Fibroblast of lung (primary cell): ENCODE measurements at places on chromosomes 2 and 18. TPM values are rescaled to one million over a fixed set of nuclear protein-coding genes. Genes with fewer than 3 reads are reported as not detected.

GRCh38 chr2:134466141-134466540, 212.3 kb downstream of the MGAT5 start:
- H3K27me3 ChIP-seq, result no peaks in the 10 kb centered on the region
- no peaks in the 10 kb centered on the region for H3K4me1 ChIP-seq
- H3K4me3 ChIP-seq, result no peak overlapping the region
- no peak overlapping the region for H3K27ac ChIP-seq
- DNase-seq, result no peak
- no peaks in the 10 kb centered on the region for H3K36me3 ChIP-seq

- no peak overlapping the region for H3K27ac ChIP-seq
- no peaks in the 10 kb centered on the region for H3K27me3 ChIP-seq
- no peaks in the 10 kb centered on the region for H3K36me3 ChIP-seq
- no peak overlapping the region for H3K4me3 ChIP-seq
- no peak for DNase-seq
Measured at GRCh38 chr2:20744366-20745335, 77.7 kb downstream of the GDF7 start.

DNA sequence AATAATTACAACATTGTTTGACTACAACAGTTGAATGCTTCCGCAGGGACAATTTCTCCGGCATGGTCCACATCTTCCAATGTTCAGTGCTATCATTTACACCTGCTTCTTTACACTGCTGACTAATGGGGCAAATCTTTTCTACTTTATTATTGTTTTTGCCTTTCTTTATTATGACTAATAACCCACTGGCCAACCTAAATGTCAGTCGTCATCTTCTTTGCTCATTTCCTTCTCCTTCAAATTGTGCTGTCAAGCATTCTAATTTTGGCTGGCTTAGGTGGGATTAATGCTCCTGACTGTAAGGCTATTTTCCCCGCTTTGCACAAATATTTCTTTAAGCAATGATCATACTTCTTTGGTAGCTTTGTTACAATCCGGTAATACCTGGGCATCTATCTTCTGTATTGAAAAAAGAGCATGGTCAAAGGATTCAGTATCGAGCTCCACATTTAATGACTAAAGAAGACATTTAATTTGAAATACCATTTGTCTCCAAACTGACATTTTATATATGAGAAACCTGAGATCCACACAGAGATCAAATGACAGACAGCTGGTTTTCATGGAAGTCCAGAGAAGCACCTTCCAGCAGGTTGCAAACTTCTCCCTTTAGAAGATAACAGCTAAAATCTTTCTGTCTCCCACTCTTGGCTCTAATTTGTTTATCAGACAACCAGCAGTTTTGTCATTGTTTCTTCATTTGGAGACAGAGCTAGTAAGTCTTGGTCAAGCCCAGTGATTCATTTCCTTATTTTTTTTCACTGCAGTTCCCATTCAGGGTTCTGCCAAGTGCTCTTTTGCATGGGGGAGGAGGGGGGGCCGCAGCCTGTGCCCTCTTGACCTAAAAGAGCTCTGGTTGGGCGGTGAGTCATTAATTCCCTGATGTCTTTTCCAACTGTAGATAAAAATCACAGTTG, 132.9 kb downstream of the SOCS6 start:
- peaks cover 26% of the 10 kb centered on the region for H3K4me1 ChIP-seq
- peak; percentile 95 for DNase-seq
- H3K27ac ChIP-seq, result peak overlapping the region; percentile 70
- H3K4me3 ChIP-seq, result no peak overlapping the region
- no peaks in the 10 kb centered on the region for H3K27me3 ChIP-seq

- H3K27ac ChIP-seq, result no peak overlapping the region
- no peak for DNase-seq
- peaks cover 3% of the 10 kb centered on the region for H3K36me3 ChIP-seq
- H3K4me3 ChIP-seq, result no peak overlapping the region
- H3K4me1 ChIP-seq, result no peaks in the 10 kb centered on the region
- no peaks in the 10 kb centered on the region for H3K27me3 ChIP-seq
Measured at GRCh38 chr2:113734185-113734584, 22.3 kb downstream of the SLC35F5 start.

DNA sequence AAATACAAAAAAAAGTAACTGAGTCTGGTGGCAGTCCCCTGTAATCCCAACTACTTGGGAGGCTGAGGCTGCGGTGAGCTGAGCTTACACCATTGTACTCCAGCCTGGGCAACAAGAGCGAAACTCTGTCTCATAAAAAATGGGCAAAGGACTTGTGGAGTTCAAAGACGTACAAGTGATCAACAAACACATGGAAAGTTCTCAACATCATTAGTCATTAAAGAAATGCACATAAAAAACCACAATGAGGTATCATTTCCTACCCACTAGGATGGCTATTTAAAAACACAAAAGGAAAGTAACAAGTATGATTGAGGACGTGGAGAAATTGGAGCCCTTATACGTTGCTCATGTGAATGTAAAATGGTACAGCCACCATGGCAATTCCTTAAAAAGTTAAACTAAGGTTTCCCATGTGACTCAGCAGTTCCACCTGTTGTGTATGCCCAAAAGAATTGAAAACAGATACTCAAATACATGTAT, 52.3 kb downstream of the RAB10 start:
- H3K27me3 ChIP-seq, result no peaks in the 10 kb centered on the region
- DNase-seq, result peak; percentile 68

GRCh38 chr2:195445639-195446038, 211.4 kb upstream of the SLC39A10 start:
- no peak overlapping the region for H3K27ac ChIP-seq
- H3K27me3 ChIP-seq, result no peaks in the 10 kb centered on the region
- no peak overlapping the region for H3K4me3 ChIP-seq
- peak; percentile 12 for DNase-seq
- no peaks in the 10 kb centered on the region for H3K36me3 ChIP-seq

DNA sequence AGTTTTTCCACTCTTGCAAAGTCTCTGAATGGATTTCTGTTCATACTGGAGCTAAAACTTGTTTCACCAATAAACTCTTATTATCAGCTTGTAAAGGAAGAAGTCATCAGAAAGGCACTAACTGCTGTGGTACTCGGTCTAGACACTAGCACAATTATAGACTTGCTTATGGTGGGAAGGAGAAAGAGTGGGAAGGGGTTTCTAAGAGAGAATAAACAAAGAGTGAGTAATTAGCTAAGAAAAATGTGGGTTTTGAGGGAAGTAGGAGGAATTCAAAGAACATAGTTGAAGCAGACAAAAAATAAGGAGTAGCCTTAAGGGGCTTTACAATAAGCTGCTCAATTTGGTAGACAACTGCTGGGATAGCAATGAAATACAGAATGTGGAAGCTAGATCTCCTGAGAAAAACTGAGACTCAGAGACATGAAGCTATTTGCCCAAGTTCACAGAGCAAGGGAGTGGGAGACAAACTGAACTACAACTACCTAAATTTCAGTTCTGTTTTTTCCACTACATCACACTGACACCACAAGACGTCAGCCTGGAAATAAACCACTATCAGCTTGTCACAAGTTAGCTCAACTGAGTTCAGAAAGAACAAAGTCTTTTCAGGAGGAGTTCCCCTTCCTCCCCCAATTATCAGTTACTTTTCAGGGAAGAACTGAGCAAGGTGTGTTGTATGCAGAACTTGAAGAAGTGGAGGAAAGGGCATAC, 59.7 kb downstream of the MAP4K3 start:
- H3K27me3 ChIP-seq, result no peaks in the 10 kb centered on the region
- no peak overlapping the region for H3K27ac ChIP-seq
- H3K4me3 ChIP-seq, result no peak overlapping the region
- peaks cover 11% of the 10 kb centered on the region for H3K4me1 ChIP-seq

- H3K4me3 ChIP-seq, result no peak overlapping the region
- H3K36me3 ChIP-seq, result no peaks in the 10 kb centered on the region
- no peaks in the 10 kb centered on the region for H3K4me1 ChIP-seq
- no peak overlapping the region for H3K27ac ChIP-seq
- no peaks in the 10 kb centered on the region for H3K27me3 ChIP-seq
Measured at GRCh38 chr18:5503740-5504139, 40.1 kb downstream of the EPB41L3 start.

DNA sequence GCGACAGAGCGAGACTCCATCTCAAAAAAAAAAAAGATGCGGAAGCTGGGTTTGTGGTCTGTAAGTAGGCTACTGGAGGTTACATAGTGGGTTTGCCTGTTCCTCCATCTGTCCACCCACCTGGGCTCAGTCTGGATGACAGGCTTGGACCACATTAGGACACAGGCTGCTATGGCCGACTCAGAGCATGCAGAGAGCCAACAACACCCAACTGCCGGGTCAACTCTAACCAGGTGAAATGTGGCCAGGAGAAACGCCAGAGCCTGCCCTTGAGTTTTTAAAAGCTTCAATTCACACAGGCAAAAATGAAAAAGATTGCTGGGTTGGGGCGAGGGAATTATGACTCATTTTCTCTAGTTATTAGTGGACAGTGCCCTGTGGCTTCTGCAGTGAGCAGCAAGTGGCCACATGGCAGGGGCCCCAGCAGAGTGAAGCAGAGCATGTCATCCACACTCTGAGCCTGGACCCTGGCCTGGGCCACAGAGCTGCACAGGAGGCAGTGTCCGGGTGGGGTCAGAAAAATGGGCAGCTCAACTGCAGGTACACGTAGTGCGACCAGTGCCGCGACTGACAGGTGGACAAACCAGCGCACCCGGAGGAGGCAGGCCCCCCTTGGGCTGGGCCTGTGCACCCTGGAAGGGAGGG, 67.4 kb downstream of the BIN1 start:
- no peak overlapping the region for H3K27ac ChIP-seq
- no peaks in the 10 kb centered on the region for H3K36me3 ChIP-seq
- no peaks in the 10 kb centered on the region for H3K4me1 ChIP-seq
- H3K27me3 ChIP-seq, result no peaks in the 10 kb centered on the region

- H3K27me3 ChIP-seq, result no peaks in the 10 kb centered on the region
- no peak overlapping the region for H3K4me3 ChIP-seq
- no peaks in the 10 kb centered on the region for H3K36me3 ChIP-seq
- no peak overlapping the region for H3K27ac ChIP-seq
- DNase-seq, result peak; percentile 4
Measured at GRCh38 chr2:134636714-134637113, 82.1 kb downstream of the TMEM163 start.

- H3K27me3 ChIP-seq, result peaks cover 4% of the 10 kb centered on the region
- H3K36me3 ChIP-seq, result no peaks in the 10 kb centered on the region
- H3K4me1 ChIP-seq, result no peaks in the 10 kb centered on the region
- H3K4me3 ChIP-seq, result no peak overlapping the region
Measured at GRCh38 chr2:200007306-200007705, 51.9 kb downstream of the MAIP1 start.

- no peak overlapping the region for H3K4me3 ChIP-seq
- no peaks in the 10 kb centered on the region for H3K4me1 ChIP-seq
- H3K36me3 ChIP-seq, result no peaks in the 10 kb centered on the region
- DNase-seq, result no peak
- H3K27me3 ChIP-seq, result no peaks in the 10 kb centered on the region
Measured at GRCh38 chr2:88061295-88061694, 5.7 kb upstream of the KRCC1 start.

DNA sequence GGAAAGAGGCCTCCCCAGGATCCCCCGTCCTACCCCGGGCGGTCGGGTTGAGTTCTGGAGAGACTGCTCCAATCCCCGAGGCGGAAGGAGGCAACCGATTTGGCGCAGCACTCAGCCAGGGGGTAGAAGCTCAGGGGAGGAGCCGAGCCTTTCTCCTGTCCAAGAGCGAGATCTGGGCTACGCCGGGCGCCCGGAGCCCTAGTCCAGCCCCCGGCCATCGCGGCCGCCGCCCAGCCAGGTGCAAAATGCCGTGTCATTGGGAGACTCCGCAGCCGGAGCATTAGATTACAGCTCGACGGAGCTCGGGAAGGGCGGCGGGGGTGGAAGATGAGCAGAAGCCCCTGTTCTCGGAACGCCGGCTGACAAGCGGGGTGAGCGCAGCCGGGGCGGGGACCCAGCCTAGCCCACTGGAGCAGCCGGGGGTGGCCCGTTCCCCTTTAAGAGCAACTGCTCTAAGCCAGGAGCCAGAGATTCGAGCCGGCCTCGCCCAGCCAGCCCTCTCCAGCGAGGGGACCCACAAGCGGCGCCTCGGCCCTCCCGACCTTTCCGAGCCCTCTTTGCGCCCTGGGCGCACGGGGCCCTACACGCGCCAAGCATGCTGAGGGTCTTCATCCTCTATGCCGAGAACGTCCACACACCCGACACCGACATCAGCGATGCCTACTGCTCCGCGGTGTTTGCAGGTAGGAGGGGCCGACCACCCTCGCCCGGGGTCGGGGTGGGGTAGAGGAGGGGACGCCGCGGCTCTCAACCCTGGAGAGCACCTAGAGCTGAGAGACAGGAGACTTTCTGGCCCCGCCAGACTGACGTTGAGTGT, at the start of gene DYSF:
Gene DYSF, plus strand, starts transcription at position 158 of the 817 bp plus-strand sequence.
- H3K27me3 ChIP-seq, result peaks cover 22% of the 10 kb centered on the region
- H3K27ac ChIP-seq, result no peak within 1 kb of the TSS
- H3K36me3 ChIP-seq, result no peaks in the 10 kb centered on the region
- H3K4me1 ChIP-seq, result no peaks in the 10 kb centered on the region
- H3K4me3 ChIP-seq, result peak within 1 kb of the TSS; percentile 49
- peak; percentile 48 for DNase-seq

GRCh38 chr18:11989174-11989573, 7.9 kb downstream of the IMPA2 start:
- no peaks in the 10 kb centered on the region for H3K36me3 ChIP-seq
- no peak overlapping the region for H3K4me3 ChIP-seq
- no peak for DNase-seq
- no peaks in the 10 kb centered on the region for H3K27me3 ChIP-seq

- DNase-seq, result no peak
- H3K27me3 ChIP-seq, result no peaks in the 10 kb centered on the region
- no peak overlapping the region for H3K4me3 ChIP-seq
- no peak overlapping the region for H3K27ac ChIP-seq
- H3K36me3 ChIP-seq, result no peaks in the 10 kb centered on the region
- no peaks in the 10 kb centered on the region for H3K4me1 ChIP-seq
Measured at GRCh38 chr18:65988386-65988785, 237.6 kb downstream of the CDH7 start.

GRCh38 chr2:24225499-24226242, 50.8 kb downstream of the FAM228A start:
- no peak overlapping the region for H3K27ac ChIP-seq
- H3K36me3 ChIP-seq, result no peaks in the 10 kb centered on the region
- H3K4me1 ChIP-seq, result no peaks in the 10 kb centered on the region
- no peak for DNase-seq
- no peaks in the 10 kb centered on the region for H3K27me3 ChIP-seq

GRCh38 chr18:10526561-10526949, 728 bp downstream of the NAPG start:
- no peak for DNase-seq
- no peaks in the 10 kb centered on the region for H3K36me3 ChIP-seq
- H3K4me3 ChIP-seq, result peak overlapping the region; percentile 82
- H3K27me3 ChIP-seq, result no peaks in the 10 kb centered on the region
- H3K27ac ChIP-seq, result peak overlapping the region; percentile 91
- peaks cover 10% of the 10 kb centered on the region for H3K4me1 ChIP-seq

GRCh38 chr2:119109866-119110265, 48.7 kb downstream of the C1QL2 start:
- H3K4me1 ChIP-seq, result no peaks in the 10 kb centered on the region
- H3K36me3 ChIP-seq, result no peaks in the 10 kb centered on the region
- no peaks in the 10 kb centered on the region for H3K27me3 ChIP-seq
- no peak overlapping the region for H3K4me3 ChIP-seq
- H3K27ac ChIP-seq, result no peak overlapping the region

GRCh38 chr2:182897137-182897536, 30.7 kb upstream of the FRZB start:
- H3K27ac ChIP-seq, result no peak overlapping the region
- H3K27me3 ChIP-seq, result no peaks in the 10 kb centered on the region
- peak; percentile 80 for DNase-seq
- H3K4me3 ChIP-seq, result no peak overlapping the region
- no peaks in the 10 kb centered on the region for H3K36me3 ChIP-seq

APCDD1 gene
- 4.9 and 17.3 TPM in 2 replicates for total RNA-seq

FIGN gene
- total RNA-seq, result 0.51 and 1.5 TPM in 2 replicates

FTCDNL1 gene
- total RNA-seq, result 2.3 and 3.6 TPM in 2 replicates

RALB gene
- total RNA-seq, result 46.2 and 58.3 TPM in 2 replicates

MCM6 gene
- 8.7 and 11.2 TPM in 2 replicates for total RNA-seq

ATAD2B gene
- 9.0 and 11.4 TPM in 2 replicates for total RNA-seq

OST4 gene
- 479 and 505 TPM in 2 replicates for total RNA-seq

TWIST2 gene
- 36.0 and 118 TPM in 2 replicates for total RNA-seq

DSG2 gene
- total RNA-seq, result 0.33 and 1.0 TPM in 2 replicates

RESP18 gene
- total RNA-seq, result not detected in 2 replicates
